ENCODE measurements at places on chromosomes 7 and 10.
A peak's percentile ranks its signal among the peaks of the same experiment; 100 is the strongest.

DNA sequence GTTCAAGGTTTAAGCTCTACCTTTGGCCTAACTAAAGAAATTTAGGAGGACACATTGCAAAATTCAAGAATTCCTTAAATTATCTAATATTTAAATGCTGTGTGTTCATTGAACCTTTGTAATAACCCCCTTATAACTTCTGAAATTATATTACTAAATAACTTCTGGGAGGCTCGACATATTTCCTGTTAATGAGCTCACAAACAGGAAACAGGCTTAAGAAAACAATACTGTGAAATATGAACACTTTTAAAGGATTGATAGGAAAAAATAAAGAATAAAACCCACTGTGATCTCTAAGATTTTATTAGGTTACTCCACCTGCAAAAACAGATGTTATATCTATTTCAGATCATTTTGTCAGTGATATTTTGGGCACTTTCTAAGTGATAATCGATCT lies 74.1 kb downstream of the FOXP2 start:
- DNase-seq: no peak

GRCh38 chr10:99341860-99342490 lies 12.8 kb downstream of the CNNM1 start:
- DNase-seq: no peak

GRCh38 chr7:92685136-92686042 lies 95.2 kb upstream of the FAM133B start:
- peak; percentile 53 for DNase-seq

- DNase-seq: no peak
Observed at GRCh38 chr7:12493863-12494686, 76.4 kb upstream of the SCIN start.

DNA sequence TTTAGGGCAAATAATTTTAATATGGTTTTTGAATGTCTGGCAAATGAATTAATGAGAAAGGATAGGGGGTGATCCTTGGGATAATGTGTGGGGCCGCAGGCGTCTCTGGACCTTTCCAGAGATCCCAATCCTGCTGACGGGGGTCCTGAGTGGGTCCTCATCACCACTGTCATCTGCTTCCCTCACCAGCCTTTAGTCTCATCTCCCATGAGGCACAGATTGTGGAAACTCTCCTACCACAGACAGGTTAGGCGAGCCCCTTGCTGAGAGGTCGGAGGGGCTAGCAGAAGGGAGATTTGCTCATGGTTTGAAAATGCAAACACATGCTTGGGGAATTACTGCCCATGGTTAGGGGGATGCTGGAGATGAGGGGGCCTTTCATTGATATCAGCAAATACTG lies 484.6 kb downstream of the RPS24 start:
- no peak for DNase-seq

DNA sequence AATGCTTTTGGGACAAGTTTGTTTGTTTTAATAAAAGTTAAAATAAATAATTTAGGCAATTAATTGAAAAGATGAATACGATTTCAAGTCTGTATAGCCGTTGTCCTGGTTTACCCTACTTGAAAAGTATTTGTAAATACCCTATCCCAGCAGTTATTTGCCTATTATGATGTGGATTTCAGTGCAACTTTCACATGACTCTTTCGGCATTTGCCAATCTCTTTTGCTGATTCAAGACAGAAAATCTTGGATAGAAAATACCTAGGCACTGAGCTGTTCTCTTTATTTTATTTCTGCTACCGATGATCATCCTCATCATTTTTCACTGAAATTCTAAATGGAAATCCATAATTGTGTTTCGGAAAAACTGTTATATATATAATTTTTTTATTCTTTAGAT lies 125.9 kb upstream of the FZD8 start:
- DNase-seq: no peak
